Activated CD8-positive, alpha-beta memory T cell treated with anti-CD3 and anti-CD28 coated beads for 4 hours (primary cell): ENCODE measurements at places on chromosomes 4 and X.
A peak's percentile ranks its signal among the peaks of the same experiment; 100 is the strongest.

GRCh38 chr4:19241895-19242294, 1009.8 kb upstream of the SLIT2 start:
- DNase-seq = no peak

- DNase-seq = no peak
Measured at GRCh38 chr4:15884666-15885065, 53.9 kb downstream of the FGFBP1 start.

DNA sequence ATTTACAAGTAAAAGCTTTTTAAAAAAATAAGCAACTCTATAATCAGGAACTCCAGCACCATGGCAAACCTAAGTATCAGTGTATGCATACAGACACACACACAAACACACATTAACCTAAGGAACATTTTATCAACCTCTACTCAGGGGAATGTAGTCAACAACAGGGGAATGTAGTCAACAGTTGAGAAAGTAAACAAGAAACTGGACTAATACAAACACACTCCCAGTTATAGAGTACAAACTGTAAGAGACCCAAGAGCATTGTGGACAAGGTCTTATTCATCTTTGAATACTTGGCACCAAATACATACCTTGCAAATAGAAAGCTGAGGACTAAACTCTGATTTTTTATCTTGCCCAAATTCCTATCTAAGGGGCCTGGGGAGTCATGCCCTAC, 36.2 kb downstream of the PAPSS1 start:
- no peak for DNase-seq

DNA sequence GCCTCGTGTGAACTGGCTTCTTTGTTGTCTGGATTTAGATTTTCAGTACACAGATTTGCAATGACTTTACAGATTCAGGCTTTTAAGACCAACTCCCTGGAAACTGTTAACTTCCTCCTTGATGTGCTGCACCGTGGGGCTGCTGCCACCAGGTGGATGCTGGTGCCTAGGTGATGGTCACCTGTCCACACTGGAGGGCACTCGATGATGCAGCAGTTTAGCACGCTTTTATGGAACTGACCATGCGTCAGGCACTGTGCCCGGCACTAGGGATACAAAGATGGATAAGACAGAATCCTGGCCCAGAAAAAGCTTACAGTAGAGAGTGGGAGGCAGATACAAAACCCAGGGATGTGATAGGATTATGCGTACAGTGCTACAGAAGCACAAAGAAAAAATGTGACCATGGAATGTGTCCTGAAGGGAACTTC, 180.7 kb downstream of the CEP135 start:
- no peak for DNase-seq

GRCh38 chrX:46770817-46771163, 11.9 kb upstream of the SLC9A7 start:
- no peak for DNase-seq

DNA sequence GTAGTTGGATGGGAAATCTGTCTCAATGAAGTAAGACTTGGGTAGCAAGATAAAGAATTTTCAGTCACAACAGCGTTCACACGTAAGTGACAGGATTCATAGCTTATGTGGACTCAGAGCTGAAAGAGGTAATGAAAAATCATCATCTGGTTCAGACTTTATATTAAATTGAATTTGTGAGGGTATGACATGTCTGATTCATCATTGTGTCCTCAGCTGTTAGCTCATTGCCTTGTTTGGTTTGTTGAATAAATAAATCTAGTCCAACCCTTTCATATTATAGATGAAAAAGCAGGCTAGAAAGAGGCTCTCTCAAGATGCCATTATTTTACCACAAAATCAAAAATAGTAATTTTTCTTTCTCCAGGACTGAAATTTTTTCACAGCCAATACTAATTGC, 2.7 kb upstream of the CYSLTR1 start:
- DNase-seq = no peak

DNA sequence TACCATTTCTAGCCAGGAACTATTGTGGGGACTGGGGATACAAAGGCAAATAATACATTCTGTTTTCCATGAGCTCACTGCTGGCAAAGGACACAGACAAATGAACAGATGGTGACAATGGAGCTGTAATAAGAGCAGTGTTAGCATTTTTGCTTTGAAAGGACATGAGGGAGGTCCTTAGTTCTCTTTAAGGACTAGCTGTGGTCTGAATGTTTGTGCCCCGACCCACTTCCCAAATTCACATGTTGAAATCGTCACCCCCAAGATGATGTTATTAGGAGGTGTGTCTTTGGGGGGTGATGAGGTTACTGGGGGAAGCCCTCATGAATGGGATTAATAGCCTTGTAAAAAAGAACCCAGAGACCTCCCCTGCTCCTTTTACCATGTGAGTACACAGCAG, 30.3 kb downstream of the CCNG2 start:
- no peak for DNase-seq

- DNase-seq = no peak
Measured at GRCh38 chr4:153823483-153823882, 34.6 kb upstream of the SFRP2 start.

- no peak for DNase-seq
Measured at GRCh38 chrX:150692831-150693724, at the start of gene MTMR1. MTMR1 (plus strand) TSS chrX:150693396; CDS start chrX:150693531, 135 bp downstream.

- DNase-seq = no peak
Measured at GRCh38 chr4:111905511-111905910, 239.7 kb upstream of the FAM241A start.

- DNase-seq = no peak
Measured at GRCh38 chr4:7393601-7394575, 40.8 kb downstream of the PSAPL1 start.

- DNase-seq = no peak
Measured at GRCh38 chrX:47266643-47267042, 33.8 kb downstream of the USP11 start.

- no peak for DNase-seq
Measured at GRCh38 chrX:108219949-108220601, 128.5 kb downstream of the ATG4A start.

DNA sequence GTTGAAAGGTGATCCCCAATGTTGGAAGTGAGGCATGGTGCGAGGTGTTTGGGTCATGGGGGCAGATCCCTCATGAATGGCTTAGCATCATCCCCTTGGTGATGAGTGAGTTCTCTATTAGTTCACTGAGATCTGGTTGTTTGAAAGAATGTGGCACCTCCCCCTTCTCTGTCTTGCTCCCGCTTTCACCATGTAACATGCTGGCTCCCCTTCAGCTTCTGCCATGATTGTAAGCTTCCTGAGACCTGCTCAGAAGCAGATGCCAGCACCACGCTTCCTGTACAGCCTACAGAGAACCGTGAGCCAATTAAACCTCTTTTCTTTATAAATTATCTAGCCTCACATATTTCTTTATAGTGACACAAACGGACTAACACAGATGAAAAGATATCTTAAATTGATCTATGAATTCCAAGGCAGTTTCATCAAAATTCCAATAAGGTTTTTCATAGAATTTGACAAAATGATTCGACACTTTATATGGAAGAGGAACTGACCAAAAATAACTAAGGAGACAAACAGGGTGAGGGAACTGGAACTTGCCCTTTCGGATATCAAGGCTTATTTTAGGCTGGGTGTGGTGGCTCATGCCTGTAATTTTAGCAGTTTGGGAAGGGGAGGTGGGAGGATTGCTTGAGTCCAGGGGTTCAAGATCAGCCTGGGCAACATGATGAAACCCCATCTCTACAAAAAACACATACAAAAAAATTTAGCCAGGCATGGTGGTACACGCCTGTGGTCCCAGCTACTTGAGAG, 56.9 kb upstream of the OGT start:
- no peak for DNase-seq

- DNase-seq = no peak
Measured at GRCh38 chr4:6194458-6195195, 5.7 kb downstream of the JAKMIP1 start.

DNA sequence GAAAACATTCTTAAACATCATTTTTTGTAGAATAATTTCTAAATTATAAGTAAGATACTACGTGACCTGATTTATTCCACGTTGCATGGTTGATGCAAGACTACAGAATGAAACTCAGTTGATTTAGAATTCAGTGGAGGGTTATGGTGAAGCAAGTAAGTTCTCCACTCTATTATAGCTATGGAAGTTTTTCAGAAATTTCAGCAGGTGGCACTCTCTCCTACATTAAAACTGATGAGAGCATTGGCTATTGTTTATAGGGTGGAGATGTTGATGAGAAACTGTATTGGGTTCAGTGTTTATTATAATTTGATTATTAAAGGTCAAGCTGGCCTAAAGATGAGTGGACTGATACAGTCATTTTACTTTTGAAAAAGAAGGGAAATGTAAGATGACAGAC, 88.0 kb downstream of the FNIP2 start:
- DNase-seq = no peak

GRCh38 chrX:103831803-103832544, at the start of gene RAB9B:
RAB9B (minus strand) TSS chrX:103832257; CDS start chrX:103825784, 6,473 bp downstream.
- peak; percentile 26 for DNase-seq

DNA sequence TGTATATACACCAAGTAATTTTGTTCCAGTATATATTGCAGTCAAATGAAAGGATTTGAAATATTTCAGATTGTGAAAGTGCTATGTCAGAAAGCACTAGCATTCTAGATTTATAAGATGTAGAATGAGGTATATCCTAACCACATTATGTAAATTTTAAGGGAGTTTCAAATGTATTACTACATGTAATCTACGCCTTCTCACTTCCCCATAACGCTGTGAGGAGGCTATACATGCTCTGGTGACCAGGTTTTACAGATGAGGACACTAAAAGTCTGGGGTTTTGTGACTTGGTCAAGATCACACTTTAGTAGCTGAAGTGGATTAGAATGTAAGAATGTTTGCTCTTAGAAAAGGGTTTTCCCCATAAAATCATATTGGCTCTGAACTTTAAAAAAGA, 8.1 kb downstream of the ENPEP start:
- DNase-seq = no peak
